ENCODE measurements at places on chromosomes 5 and 9.

- DNase-seq, result no peak
These were observed 9.5 kb downstream of the CYFIP2 start for GRCh38 chr5:157275403-157275802.

GRCh38 chr5:133222521-133222920 is 170.7 kb downstream of the HSPA4 start:
- no peak for DNase-seq

DNA sequence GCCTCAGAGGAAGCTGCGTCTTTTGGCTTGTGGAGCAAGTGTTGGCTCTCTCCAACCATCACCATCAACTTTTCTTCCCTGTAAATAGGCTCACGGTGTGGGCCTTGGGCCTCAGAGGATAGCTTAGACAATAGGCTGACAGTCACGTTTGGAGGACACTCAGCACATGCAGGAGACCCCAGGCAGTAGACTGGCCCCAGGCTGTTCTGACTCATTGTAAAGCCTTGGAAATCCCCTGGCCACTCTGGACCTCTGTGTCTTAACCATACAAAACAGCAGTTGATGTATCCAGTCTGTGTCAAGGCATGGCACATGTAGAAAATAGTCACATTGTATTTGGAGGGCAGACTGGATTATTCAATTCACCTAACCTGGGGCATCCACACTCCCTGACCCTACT is 18.6 kb downstream of the CD74 start:
- no peak for DNase-seq

GRCh38 chr9:110785166-110785565 is 116.6 kb downstream of the MUSK start:
- DNase-seq, result no peak

DNA sequence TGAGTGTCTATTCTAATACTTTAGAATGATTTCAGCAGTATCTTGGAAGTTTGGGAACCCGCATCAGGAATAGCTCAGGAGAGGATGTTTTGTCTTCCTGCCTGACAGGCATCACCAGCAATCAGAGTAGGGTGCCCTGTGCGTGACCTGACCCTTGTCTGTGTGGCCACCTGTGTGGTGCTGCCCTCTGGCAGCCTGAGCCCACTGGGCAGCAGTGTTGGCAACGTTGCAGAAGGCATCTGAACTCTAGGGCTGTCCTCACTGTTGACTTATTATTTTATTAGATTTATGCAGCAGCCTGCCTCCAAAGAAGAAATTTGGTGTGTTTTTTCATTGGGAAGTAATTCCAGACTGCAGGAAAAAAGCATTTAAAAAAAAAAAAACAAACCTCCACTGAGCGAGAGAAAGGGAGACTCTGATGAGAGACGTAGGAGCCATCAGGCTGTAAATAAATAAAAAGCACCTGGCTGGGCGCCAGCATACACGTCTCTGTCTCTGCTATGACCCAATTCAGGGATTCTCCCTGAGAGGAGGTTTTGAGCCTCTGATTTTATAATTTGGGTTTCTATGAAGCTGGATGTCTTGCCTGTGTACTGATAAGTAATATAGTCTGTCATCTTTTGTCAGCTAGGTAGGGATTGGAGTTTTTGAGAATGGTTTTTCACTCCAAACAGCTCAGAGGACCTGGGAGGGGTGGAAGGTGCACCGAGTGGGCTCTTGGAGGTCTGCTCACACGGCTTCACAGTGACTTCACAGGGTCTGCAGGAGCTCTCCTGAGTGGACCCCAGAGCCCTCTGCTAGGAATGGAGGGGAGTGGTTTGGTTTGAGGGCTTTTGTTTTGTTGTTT is 49.0 kb downstream of the FAM78A start:
- no peak for DNase-seq

DNA sequence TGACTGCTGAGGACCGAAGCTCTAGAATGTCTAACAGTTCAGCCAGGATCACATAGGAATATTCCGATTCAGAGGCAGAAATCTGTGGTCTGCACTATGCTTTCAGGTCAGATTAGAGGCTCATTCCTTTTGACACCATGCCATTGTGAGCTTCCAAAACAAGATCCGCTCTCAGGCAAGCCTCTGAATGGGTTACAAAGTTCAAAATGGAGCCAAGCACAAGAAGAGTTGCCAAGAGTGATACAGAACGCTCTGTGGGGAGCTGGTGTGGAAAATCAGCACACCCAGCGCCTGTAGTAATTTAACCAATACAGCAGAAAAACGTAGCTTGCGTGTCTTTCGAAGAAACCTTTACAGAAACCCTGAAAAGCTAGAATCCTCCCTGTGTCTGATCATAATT is 33.3 kb upstream of the FAT2 start:
- DNase-seq, result no peak

DNA sequence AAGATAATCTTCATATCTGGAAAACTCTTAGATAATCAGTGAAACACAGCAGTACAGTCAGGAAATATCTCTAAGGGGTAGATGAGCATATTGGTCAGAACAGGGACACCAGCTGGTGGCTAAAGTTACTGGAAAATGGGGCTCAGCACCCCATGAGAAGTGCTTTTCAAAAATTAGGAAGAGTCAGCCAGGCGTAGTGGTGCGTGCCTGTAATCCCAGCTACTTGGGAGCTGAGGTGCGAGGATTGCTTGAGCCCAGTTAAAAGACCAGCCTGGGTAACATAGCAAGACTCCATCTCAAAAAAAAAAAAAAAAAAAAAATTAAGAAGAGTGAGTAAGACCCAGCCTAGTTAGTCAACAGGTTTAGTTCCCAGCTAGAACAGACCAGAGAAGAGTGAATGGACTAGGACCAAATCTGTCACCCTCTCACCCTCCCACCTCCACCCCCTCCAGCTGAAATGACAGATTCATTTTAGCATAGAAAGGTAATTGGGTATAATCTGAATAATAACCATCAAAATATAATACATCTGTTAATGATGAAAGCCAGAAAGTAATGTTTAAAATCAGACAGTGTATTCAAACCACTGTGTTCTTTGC is 120.9 kb downstream of the CDC42SE2 start:
- no peak for DNase-seq

DNA sequence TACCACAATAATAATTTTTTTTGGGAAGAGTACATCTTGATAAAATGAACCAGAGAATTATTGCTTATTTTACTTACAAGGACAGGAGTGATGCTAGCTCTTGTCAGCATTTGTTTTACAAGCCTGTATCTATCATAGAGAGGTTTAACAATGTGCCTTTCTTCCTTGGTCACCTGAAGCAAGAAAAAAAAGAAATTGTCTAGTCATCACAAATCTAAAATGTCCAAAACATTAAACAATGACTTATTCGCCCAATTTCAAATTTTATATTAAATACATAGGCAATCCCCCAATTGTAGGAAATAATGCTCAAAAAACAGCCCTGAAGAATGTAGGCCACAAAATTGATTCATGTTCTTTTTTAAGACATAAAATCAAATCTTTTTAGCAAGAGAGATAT is 56.6 kb downstream of the PKD2L2 start:
- no peak for DNase-seq

GRCh38 chr9:127531676-127532075 is 80.4 kb downstream of the LRSAM1 start:
- no peak for DNase-seq

- no peak for DNase-seq
These were observed 66.3 kb downstream of the PSAT1 start for GRCh38 chr9:78363221-78363620.

DNA sequence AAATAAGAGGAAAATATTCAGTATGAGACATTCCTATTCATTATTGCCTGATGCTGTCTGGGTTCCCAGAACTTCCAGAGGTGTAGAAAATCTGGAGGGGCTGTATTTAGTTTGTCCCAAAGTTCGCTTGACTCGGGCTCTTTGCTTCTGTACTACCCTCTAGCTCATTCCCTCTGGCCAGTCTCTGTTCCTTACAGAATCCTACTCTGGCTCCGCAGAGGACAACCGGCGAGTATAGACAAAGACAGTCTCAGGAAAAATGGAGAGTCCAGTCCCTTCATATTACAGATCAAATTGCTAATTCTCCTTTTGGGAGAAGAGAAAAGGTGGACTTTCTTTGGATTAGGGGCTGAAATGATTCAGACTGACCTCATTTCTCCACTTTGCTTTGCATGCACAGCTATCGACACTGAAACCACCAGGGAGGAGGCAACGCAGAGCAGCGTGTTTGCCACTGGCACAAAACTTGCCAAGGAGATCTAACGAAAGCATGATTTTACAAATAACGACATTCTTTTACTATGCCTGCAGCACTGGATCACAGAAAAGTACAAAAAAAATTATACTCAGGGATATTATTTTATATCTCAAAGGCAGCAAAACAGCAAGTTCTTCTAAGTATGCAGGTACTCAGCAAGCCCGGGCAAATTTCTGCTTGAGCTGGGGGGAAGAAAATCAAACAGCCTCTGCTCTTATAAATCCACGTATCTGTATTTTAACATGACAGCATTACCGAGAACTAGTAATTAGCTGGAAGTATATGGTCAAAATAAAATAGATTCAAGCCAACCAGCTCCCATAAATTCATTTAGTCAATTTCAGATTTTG is 279.7 kb downstream of the NPR3 start:
- DNase-seq, result no peak

DNA sequence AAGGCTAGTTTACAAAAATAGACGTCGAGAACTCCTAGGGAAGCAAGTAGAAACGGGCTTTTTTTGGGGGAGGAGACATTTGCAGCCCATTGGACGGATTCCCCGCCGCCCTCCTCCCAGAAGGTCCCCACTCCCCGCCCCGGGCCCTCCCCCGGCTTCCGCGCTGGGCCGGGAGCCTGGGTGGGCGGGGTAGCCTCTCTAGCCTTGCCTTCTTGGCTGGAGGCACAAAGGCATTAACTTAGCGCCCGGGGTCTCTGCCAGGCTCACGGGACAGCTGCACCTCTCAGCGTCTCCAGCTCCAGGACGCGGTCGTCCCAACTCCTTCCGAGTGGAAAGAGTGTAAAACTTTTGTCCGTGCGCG is at the start of gene DMRTA1:
TSS of gene DMRTA1 (plus strand) at position 236 of the 361 bp plus-strand sequence. CDS start 242 bp downstream, outside the sequence.
- DNase-seq, result peak; percentile 48

GRCh38 chr5:5315068-5315980 is 107.2 kb upstream of the ICE1 start:
- DNase-seq, result no peak

DNA sequence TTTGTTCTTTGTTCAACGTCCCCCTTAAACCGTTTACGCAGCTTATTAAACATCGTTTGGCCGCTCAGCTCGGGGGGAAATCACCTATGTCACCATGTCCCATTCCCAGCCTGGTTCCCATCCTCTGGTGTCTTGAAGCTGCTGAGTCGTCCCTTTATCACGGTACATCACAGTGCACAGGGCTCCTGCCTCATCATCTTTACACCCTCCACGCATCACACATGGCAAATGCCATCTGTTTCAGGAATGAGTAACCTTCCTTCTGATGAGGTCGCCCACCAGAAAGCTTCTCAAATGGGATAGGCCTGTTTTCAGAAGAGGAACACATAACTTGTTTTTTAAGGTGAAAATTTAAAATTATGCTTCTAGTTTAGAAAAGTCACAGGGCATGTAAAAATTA is 7.9 kb upstream of the LHX6 start:
- DNase-seq, result no peak

DNA sequence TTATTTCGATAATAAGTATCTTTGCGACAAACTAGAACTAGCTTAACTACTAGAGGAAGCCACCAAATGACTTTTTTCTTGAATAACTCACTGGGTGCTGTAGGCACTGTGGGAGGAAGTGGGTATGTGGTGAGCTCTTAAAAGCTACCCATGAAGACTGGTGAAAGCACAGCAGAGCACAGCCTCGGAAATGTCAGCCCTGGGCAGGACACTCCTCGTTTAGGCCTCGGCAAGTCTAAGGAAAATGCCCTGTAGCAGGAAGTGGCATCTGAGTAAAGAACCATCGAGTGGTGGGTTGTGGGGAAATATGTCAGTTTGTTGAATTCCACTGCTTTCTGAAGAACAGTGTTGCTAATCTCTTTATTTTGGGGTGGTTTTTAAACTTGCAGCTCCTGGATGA is 44.0 kb upstream of the NCS1 start:
- DNase-seq, result no peak
